ENCODE measurements at places on chromosomes 5 and 9. TPM values are rescaled to one million over a fixed set of nuclear protein-coding genes. Genes with fewer than 3 reads are reported as not detected.

The C9orf50 gene
- total RNA-seq, result not detected

- no peak for DNase-seq
Observed at GRCh38 chr9:38707885-38708637, 11.9 kb downstream of the FAM240B start.

The FYB1 gene
- 12.9 TPM for total RNA-seq

- no peak for DNase-seq
Observed at GRCh38 chr5:95727764-95728191, 3.4 kb upstream of the RHOBTB3 start.

GRCh38 chr9:14888875-14889274, 21.4 kb downstream of the FREM1 start:
- no peak for DNase-seq

DNA sequence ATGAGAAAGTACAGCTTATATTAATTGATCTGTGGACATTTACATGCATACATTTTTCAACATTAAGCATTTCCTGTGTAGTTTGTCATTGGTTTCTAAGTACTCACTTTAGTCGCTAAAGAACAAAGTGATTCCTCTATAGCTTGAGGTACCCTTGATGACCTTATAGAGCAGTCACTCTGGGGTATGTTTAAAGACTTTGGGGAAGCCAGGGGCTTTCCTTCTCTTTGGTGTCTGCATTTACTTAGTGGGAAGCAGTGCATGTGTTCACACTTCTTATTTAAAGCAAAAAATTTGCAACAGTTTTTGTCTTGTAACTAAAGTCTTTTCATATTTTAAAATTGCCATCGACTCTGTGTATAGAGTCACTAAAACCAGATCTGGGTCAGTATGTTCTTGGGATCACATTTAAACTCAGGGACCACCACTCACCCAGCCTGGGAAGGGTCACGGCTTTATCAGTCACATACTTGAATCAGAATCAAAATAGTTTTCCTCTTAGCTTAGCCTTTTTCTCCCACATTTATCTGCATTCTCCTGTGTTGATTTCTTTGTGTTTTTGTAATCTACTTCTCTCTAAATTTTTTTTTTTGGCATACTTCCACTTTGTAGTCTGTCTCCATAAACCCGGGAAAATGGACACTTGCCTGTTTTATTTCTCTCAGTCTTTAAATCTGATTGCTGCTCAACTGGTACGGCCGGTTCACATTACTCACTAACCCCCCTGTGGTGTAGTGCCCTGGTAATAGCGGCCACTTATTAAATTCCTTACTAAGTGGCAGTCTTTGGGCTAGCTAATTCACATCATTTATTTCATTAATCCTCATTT, 143.9 kb upstream of the FBN2 start:
- DNase-seq, result no peak

GRCh38 chr9:98380065-98380681, 124.7 kb upstream of the TBC1D2 start:
- DNase-seq, result no peak

GRCh38 chr9:36855448-36856315, 178.4 kb downstream of the PAX5 start:
- no peak for DNase-seq

The PCDHAC2 gene
- total RNA-seq, result 8.8 TPM

The PDE4D gene
- total RNA-seq, result 39.2 TPM

The MCC gene
- 24.8 TPM for total RNA-seq

The CDKN2A gene
- 6.0 TPM for total RNA-seq

DNA sequence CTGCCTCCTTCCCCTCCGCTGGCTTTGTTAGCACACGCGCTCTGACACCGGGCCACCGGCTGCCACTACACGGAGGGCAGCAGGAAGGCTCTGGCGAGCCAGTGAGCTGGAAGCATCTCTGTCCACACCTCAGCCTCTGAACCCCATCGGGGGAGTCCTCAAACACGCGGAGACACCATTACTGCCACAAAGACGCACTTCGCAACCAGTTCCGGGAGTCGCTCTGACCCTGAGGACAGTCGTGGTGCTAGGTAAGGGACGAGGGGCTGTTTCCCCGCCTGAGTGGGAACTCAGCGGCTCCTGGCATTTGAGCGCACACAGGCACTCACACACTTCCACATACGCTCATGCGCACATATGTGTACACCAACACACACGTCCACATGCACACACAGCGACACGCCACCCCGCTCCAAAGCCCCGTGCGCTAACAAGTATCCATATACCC, 160.0 kb downstream of the C9orf152 start:
- DNase-seq, result no peak
